CD4-positive, alpha-beta T cell treated with Interleukin-6 at 100 ng/mL for 8 hours (primary cell): ENCODE measurements at places on chromosomes 11 and 22.

DNA sequence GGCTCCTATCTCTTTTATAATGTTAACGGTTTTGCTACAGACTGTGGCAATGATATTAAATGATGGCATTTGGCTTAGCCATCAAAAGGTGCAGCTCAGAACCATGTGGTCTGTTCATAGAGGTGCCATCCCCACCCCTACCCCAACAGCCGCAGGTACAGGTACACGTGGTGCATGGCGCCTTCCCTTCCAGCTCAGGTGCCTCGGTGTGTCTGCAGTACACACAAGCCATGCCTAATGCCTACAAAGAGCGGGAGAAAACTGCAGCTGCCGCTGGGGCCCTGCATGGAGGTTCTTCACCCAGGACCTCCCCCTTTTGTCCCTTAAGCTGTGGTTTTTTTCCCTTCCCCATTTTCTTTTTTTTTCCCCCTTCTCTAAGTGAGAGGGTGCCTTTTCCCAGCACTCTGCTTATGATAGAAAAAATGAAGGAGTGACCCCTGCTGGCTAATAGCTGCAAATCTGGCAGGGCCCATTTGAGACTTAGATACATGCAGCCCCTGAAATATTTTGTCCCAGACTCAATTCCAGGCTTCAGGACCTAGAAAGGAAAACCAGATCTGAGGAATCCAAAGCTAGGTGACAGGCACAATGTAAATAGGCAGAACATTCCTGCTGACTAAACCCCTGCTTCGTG lies 6.5 kb downstream of the OR52M1 start:
- DNase-seq, result no peak

DNA sequence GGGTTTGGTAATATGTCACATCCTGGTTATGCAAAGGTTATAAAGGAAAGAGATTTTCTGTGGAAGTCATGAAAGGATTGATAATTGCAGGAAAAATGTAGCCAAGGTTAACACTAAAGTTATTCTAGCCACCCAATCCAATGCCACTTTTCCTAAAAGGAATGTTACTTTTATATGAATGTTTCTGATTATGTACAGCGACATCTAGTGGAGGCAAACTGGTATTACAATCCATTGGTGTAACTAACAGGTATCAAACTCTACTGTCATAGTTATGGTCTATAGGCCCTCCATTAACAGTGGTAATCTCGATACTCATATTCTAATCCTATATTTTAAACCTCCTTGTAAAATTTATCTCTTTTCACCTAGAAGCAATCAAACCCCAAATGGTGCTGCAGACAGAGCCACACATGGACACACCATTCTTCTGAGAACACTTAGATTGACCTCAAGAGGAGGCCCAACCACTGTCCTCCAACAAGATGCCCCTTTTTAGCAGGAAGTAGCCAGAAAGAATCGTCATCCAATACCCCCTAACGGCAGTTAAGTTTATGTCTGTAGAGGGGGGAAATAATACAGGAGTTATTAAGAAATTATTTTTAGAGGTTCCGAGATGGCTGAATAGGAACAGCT lies 74.9 kb upstream of the RAG2 start:
- DNase-seq, result peak; percentile 26

GRCh38 chr11:10358696-10359095 lies 53.8 kb downstream of the ADM start:
- DNase-seq, result no peak

DNA sequence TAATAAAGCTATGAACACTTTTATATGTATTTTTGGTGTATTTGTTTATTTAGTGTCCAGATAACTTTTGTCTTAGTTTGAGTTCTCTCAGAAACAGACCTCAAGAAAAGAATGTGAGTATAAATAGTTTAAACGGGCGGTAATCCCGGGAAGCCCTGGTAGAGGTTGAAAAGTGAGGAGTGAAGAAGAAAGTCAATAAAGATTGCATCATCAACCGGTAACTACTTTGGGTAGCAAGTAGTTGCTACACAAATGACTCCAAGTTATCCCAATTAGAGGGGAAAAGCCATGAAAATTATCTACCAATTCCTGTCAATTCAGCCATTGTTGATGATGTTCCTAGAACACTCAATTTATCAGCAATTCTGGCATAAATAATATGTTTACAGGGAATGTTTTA lies 870.3 kb upstream of the RAG2 start:
- no peak for DNase-seq

DNA sequence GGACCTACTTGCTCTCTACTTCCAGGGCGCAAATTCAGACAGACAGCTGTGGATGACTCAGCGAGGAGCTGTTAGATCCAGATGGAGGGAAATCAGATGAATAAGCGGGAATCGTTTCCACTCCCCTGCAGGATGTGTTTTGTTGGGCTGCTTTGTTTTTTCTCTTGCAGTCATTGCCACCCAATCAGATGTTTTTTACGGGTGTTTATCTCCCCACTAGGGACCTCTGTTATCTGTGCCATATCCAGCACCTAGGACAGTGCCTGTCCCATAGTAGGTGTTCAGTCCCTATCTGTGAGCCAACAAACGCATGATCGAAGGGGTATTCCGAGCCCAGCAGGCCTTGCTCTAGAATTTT lies 51.1 kb upstream of the PARVG start:
- DNase-seq, result no peak

- no peak for DNase-seq
Observed at GRCh38 chr22:24422102-24422665, 5.2 kb upstream of the ADORA2A start.

- DNase-seq, result no peak
Observed at GRCh38 chr11:73968356-73968966, 14.2 kb downstream of the UCP2 start.

GRCh38 chr22:39717099-39717498 lies 146.5 kb downstream of the CACNA1I start:
- DNase-seq, result no peak
